ENCODE measurements at places on chromosomes 4 and X. TPM values are rescaled to one million over a fixed set of nuclear protein-coding genes. Genes with fewer than 3 reads are reported as not detected.
A peak's percentile ranks its signal among the peaks of the same experiment; 100 is the strongest.

The GPC3 gene
- total RNA-seq = 10.4 TPM

The HS6ST2 gene
- total RNA-seq = 0.17 TPM

- no peak for DNase-seq
Measured at GRCh38 chrX:43953218-43953617, 20.0 kb downstream of the NDP start.

The MAGEA1 gene
- not detected for total RNA-seq

- no peak for DNase-seq
Measured at GRCh38 chr4:169957785-169958184, 68.4 kb downstream of the MFAP3L start.

- no peak for DNase-seq
Measured at GRCh38 chrX:152950786-152951185, 43.1 kb downstream of the PNMA5 start.

The HSFX1 gene
- 2.1 TPM for total RNA-seq

GRCh38 chrX:135433531-135434257, 11.9 kb downstream of the SMIM10L2A start:
- peak; percentile 61 for DNase-seq

The AFP gene
- total RNA-seq = not detected

The FAM149A gene
- 0.59 TPM for total RNA-seq

- no peak for DNase-seq
Measured at GRCh38 chrX:27675493-27675892, 85.3 kb downstream of the DCAF8L2 start.

GRCh38 chr4:39846120-39846519, 131.6 kb downstream of the PDS5A start:
- no peak for DNase-seq

- DNase-seq = no peak
Measured at GRCh38 chrX:46366381-46367207, 178.6 kb downstream of the ZNF674 start.

The FAM53A gene
- total RNA-seq = 5.7 TPM

The SOD3 gene
- 53.6 TPM for total RNA-seq

- no peak for DNase-seq
Measured at GRCh38 chr4:82753238-82753637, 45.4 kb downstream of the SCD5 start.

The MXD4 gene
- total RNA-seq = 41.7 TPM

- DNase-seq = no peak
Measured at GRCh38 chrX:74680836-74681235, 66.4 kb upstream of the RLIM start.

- DNase-seq = no peak
Measured at GRCh38 chr4:37675587-37676290, 10.4 kb downstream of the RELL1 start.

DNA sequence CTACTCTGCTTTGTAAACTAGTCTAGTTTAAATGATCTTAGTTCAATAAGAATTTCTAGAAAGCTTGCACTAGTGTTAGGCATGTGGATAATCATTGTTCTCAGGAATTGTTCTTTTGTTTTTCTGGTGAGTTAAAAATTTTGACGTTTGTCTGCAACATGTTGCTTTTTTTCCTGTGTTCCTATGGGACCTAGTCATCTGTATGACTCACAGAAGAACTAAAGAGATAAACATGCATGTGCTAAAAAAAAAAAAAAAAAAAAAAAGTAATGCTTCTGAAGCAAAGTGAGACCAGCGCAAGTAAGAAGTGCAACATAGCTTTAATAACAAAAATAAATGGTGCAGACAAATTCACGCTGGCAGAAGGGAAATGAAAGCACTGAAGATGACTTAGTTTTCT, 471.2 kb downstream of the IQCM start:
- DNase-seq = no peak

DNA sequence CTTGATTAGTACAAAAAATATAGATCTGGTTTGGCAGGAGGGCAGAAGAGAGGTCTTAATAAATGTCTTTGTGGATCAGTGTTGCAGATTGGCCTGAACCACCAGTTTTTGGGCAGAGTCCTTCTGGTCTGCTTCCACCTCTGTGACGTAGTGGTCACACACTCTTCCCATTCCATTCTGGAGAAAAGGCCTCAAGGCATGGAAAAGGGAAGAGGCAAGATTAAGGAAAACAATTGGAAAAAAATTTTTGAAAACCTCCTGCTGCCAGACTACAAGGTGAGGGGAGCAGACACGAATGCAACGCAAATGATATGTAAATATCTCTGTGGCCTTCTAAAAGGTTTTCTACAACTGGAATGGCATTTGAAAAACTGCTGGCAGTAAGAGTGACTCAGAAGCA, 24.3 kb upstream of the FAM47C start:
- no peak for DNase-seq

DNA sequence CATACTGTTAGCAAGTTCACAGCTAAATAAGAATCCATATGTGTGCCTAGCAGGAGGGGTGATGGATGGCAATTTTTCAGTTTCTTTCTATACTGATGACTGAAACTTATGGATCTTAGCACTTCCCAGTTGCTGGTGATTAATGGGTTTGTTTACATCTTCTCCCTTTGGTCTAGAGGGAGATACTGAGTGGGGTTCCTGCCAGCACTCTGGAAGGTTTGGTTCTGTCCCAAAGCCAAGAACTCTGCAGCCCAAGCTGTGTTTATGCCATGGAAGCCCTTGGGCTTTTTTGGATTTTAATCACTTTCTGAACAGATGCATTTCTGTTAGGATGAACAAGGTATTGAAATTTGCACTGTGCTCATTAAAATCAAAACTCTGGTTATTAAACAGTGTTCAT, 43.5 kb downstream of the DDIT4L start:
- no peak for DNase-seq

- DNase-seq = no peak
Measured at GRCh38 chrX:103846386-103846785, 14.3 kb upstream of the RAB9B start.

The MXRA5 gene
- total RNA-seq = 10.7 TPM

The KLHL4 gene
- total RNA-seq = 0.16 TPM

The TCP11X2 gene
- total RNA-seq = not detected

The XK gene
- 1.1 TPM for total RNA-seq

DNA sequence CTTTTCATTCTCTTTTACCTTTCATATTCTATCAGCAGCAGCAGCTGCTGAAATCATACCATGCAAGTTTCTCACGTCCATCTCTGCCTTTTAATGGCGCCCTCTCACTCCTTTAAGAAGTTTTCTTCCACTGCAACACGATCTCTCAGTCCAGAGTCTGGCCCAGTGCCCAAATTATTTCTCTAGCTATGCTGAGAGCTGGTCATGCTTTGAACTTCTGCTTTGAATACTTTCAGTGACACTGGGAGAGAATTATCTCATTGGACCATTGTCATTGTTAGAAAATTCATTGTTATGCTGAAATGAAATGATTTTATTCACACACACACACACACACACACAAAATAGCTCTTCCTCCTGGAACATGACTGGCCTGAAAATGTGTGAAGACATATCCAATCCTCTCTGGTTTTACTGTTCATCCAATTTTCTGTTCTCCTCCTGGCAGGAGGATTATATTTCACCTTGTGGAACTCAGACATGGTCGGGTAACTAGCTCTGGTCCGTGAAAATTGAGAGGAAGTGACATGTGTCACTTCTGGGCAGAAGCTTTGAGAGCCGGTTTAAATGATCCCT, 1.3 kb upstream of the PDHA1 start:
- DNase-seq = no peak

The ESX1 gene
- not detected for total RNA-seq

GRCh38 chrX:132333351-132333750, 114.1 kb upstream of the RAP2C start:
- DNase-seq = no peak

The SAGE1 gene
- total RNA-seq = not detected

The KIT gene
- total RNA-seq = 30.3 TPM

The SPANXN5 gene
- total RNA-seq = not detected

DNA sequence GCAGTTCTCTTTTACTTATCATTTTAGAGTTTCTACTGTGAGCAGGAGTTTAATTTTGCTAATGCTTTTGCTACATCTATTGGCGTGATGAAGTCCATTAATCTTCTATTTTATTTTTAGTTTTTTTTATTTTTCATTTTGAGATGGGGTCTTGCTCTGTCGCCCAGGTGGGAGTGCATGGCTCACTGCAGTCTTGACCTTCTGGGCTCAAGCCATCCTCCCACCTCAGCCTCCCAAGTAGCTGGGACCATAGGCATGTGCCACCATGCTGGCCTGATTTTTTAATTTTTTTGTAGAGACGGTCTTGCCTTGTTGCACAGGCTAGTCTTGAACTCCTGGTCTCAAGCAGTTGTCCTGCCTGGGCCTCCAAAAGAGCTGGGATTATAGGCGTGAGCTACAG, 9.4 kb downstream of the ZFX start:
- DNase-seq = no peak

GRCh38 chr4:170052919-170053318, 26.7 kb upstream of the MFAP3L start:
- no peak for DNase-seq

The BDH2 gene
- total RNA-seq = 37.0 TPM

The PPP1R2C gene
- total RNA-seq = not detected

DNA sequence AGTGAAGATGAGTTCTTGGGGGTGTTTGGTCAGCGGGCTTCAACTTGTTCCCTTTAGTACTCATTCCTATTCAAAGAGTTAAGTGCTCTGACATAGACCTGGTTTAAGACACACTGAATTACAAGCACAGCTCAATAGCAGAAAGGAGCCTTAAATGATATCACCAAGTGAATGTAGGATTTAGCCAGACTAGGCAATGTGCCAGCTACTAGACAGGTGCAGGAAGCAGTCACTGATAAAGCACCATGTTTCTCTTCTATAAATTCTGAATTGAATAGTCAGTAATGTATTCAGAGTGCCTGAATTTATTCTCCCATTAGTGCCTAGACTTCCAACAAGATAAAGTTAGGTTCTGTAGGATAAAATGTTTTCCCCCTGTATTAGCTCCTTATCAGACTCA, 63.6 kb downstream of the ASB9 start:
- DNase-seq = no peak

The RRH gene
- not detected for total RNA-seq

Data from lower leg skin (tissue), 4 donors.